ENCODE measurements at places on chromosomes 6 and 20.

DNA sequence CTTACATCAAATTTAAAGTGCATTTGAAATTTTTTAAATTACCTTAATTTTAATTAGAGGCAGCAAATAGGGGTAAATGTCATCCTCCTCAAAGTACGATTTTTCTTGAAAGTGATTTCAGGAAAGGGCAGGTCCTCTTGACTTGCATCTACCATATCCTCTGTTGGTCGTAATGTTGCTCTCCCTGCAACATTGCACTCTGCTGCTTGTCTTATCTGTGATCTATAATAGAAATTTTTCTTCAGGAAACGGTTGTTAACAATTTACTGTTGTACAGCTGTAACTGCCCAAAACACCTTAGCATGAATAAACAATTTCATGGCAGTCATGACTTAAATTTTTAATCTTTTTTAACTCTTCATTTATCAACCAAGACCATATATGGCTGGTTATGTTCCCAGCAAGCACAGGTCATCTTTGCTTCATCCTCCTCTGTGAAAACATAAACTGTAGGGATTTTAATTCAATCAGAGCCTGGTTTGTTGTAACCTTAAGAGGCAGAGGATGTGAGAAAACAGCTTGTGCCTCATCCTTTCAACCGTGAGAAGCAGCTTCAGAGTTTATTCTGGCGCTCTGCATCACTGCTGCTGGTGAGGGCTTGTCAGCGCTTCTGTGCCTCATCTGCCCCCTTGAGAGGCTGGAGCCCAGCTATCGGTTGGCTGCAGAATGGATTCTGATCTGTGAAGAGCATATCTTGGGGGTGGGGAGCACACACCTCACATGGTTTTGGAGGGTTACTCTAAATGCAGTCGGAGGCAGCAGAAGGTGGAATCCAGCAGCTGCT, 56.0 kb downstream of the CTNNBL1 start:
- no peak for DNase-seq

DNA sequence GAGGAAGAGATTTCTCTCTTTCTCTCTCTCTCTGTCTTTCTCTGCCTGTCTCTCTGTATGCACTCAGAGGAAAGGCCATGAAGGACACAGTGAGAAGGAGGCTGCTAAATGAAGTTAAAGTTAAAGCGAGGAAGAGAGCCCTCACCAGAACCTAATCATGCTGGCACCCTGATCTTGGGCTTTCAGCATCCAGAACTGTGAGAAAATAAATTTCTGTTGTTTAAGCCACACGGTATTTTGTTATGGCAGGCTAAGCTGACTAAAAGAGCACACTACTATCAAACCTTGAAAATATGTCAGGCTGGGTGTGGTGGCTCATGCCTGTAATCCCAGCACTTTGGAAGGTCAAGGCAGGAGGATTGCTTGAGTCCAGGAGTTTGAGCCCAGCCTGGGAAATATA, 8.0 kb upstream of the TCF21 start:
- DNase-seq: no peak

GRCh38 chr20:2752567-2753460, 47.6 kb downstream of the CPXM1 start:
- DNase-seq: no peak

DNA sequence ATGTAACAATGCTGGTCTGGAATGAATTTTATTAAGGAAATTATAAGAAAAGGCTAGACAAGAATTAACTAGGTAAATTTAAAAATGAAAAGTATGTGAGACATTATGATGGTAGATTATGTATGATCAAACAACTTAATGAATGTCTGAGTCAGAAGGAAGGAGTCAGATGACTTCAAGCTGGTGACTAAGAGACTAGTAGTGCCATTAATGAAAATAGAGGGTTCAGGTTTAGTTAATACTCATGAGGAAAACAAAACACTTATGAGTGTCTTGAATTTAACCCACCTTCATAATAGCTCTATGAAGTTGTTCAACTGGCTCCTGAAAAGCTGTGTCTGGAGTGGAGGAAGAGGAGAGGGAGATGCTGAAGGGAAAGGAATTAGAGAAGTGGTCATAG, 256.3 kb downstream of the ADGRB3 start:
- DNase-seq: no peak

GRCh38 chr20:3047486-3048419, 1.9 kb downstream of the MRPS26 start:
- no peak for DNase-seq

DNA sequence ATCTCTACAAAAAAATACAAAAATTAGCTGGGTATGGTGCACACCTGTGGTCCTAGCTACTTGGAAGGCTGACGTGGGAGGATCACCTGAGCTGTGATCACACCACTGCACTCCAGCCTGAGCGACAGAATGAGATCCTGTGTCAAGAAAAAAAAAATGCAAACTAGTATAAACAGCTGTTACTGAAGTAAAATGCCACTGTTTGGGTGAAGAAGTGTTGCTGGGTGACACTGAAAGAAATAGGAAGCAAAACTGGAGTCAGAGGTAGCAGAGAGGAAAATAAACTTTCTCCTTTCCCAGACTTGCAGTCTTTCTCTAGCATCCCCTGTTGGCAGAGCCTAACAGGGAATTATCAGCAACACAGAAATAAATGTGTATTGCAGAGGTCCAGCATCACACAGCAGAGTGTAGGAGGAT, 241.2 kb upstream of the PREP start:
- DNase-seq: no peak

GRCh38 chr6:148455674-148456558, 113.3 kb downstream of the SASH1 start:
- DNase-seq: no peak

DNA sequence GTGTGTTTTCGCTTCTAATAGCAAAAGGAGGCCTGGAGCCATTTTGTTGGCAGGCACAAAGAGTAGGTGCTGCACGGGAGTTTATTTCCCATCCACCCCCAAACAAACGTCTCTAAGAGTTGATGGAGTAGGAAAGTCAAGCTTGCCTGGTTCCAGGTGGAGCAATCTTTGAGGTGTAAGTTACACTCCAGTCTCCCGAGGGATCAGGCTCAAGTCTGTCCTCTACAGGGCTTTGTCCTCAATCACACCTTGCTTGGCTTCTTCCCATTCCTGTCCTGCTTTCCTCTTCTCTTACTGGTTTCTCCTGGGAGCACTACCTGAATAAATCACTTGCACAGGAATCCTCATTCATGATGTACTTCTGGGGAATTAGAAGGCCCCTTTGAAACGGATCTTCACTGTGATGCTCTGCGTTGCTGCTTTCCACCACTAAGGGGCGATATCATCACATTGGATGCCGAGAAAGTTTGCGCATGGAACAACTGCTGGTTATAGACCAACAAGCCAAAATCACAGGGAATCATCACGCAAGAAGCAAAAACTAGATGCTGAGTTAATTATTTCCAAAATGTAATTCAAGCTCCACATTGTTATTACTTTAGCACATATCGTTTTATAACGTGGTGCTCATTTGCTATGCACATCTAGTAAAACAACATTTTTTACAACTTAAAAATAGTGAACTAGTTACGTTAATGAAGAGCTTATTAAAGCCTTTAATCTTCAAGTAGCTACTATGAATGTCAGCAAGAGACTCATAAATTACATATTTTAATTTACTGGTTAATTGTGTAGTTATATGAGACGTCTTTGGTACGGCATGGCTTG, 156.8 kb downstream of the DNAH8 start:
- DNase-seq: peak; percentile 14

DNA sequence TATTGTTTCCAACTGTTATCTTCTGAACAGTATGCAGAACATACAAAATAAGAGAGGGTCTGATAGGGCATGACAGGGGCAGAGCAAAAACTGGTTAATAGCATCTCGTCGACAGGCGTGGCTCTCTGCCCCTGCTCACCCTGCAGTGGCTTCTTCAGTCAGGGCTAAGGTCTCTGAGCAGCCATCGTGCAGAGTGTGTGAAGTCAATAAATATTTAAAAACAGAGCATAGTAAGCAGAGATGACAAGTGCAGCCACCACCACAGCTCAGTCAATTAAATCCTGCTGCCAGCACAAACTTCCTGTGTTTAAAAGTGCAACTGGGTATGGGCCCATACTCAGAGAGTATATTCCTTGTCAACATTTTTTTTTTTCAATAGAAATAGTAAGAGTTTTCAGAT, 373.4 kb upstream of the AGPAT4 start:
- DNase-seq: no peak

DNA sequence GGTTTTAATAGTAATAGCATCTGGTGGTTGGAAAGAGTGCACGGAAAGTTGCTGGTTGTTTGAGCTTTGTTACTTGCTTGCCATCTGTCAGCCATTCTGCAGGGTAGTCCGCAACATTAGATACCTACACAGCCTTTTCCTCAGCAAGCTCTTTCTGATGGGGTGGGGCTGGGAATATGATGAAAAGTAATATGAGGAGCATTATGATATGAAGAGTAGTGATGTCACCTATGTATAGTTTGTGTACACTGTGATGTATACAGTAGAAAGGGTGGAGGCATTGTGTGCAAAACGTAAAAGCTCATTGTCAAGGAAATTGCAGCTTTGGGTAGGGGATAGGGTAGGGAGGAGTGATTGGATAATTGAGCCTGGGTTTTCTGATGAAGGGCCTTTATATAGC, 16.1 kb downstream of the SCAF8 start:
- DNase-seq: no peak

DNA sequence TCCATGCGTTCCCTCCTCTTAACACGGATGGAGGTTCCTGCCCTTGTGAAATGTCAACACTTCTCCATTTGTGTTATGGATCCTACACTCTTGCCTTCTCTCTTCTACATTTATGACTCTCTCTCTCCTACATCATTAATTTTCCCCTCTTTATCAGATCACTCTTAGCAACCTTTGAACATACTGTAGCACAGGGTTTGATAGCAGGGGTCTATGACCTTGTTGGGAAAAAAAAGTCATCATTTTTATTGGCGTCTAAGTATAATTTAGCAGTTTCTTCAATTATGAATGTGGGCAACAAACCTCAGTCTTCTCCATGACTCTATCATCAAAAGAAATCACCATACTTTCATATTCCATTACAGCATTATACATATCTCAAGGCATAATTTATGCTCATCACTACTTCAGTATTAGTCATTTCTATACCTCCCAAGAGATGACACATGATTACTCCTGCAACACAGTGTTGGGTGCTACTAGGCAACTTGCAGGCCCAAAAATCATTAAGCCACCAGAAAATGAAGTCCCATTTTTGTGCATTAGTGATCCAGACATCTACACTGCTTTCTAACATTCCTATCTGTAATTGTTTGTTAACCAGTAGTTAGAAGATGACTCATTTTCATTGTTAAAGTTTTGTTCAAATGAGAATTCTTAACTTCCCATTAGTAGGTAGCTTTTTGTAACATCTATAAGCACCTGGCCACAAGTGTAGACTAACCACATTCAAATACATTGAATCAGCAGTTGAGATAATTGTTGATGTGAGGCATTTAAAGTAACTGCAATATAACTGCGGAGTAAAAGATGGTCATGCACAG, 9.5 kb downstream of the CYP39A1 start:
- DNase-seq: no peak

DNA sequence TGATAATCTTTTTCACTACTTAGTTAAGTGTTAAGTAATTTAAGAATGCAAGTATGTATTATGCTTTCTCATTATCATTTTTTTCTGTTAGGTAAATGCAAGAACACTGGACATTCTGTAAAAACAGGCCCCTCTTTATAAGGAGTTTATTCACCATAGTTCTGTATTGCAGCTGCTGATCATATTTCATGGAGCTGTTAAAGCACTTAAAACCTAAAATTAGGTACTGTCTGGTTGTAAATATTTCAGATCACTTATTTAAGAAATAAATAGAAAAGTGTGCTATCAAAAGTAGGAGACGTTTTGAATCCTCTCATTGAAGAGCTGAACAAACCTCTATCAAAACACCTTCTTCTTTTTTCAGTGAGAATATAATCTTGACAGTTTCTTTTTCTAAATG, 3.9 kb downstream of the EYA4 start:
- DNase-seq: no peak

DNA sequence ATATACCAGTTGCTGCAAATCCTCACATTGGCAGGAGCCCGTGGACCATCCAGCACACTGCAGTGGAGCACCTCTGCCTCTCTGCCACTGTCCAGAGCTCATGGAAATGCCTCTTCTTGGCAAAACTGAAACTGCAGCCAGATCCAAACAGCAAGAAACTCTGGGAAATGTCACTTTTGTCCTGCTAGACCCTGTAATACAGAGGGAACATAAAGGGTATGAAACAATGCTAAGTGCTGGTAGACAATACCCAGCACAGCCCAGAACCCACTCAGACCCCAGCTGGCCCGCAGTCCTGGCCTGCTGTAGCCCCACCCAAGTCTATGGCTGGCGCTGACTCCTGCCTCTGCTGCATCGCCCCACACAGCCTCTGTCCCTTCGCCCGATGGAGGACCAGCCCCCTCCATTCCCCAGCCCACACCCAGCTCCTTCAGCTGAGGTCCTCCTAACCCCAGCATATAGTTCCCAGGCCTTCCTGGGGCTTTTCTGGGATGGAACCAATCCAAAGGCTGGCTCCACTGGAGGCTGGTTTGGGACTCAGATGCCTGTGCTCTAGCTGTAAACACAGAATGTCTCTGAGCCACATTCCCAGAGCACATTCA, 242.5 kb downstream of the LRFN2 start:
- DNase-seq: no peak

- DNase-seq: no peak
Observed at GRCh38 chr20:42740226-42740870, 449.4 kb downstream of the PTPRT start.

DNA sequence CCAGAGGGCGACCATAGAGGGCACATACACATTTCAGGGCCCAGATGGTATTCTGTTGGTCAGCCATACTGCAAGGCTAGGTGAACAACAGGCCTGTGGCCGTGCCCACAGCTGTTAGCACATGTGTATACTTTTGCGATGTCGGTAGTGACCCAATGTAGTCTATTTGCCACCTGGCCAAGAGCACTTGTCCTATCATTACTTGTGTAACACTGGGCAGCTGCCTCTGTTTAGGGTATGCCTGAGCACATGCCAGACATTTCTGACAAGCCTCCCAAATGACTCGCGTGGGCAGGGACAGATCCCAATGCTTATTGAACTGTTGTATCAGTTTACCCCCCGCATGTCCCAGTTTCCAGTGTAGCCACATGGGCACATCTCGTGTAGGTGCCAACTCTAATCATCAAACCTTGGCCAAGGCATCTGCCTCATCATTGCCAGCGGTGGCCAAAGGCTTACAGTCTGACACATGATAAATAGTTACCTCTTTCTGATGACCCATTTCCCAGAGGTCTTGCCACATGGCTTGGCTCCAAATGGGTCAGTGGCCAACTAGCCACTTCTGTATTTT, 74.4 kb upstream of the FBXL4 start:
- no peak for DNase-seq

- DNase-seq: no peak
Observed at GRCh38 chr6:34979994-34980393, 90.9 kb downstream of the ANKS1A start.

DNA sequence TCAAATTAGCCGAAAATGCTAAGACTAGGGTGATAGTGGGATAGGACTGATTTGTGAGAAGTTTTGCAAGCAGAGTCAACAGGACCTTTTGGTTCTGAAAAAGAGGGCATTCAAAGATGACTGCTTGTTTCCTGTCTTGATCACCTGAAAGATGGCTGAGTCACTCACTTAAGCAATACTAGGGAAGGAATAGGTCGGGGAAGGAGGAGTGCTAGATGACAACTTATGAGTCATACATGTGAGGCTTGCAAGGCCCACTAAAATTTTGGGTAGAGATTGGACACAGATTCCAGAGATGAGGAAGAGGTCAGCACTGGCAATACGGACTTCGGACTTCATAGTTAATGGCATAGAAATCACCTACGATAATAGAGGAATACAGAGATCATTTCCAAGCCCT, 89.2 kb downstream of the FAM83B start:
- no peak for DNase-seq

GRCh38 chr20:50877232-50877743, 53.9 kb downstream of the ADNP start:
- DNase-seq: no peak
